Stimulated activated CD8-positive, alpha-beta memory T cell treated with anti-CD3 and anti-CD28 coated beads, Interleukin-2, amount 100 ng/mL, for 1 hour (primary cell): ENCODE measurements at places on chromosomes 2 and 18.

GRCh38 chr2:67836866-67837265, 225.9 kb downstream of the C1D start:
- no peak for DNase-seq

DNA sequence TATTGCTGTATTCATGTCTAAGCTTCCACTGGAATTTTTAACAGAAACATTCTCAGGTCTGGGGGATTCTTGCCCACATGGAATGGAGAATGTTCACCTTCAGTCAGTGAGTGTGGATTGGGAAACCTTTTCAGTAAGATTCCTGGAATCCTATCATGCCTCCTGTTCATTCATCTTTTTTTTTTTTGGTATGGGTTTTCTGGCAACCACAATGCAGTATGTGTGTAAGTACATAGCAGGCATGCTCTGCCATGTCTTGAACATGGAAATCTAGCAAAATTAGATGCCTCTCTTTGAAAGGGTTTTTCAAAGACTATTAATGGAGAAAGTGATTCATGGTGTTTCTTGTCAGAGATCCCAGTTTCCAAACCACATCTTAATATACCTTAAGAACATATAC, 176.5 kb downstream of the LTBP1 start:
- DNase-seq, result no peak

- DNase-seq, result no peak
These were observed 283.7 kb upstream of the VWC2L start for GRCh38 chr2:214127170-214127569.

GRCh38 chr2:236661061-236661761, 91.6 kb downstream of the ACKR3 start:
- DNase-seq, result no peak

DNA sequence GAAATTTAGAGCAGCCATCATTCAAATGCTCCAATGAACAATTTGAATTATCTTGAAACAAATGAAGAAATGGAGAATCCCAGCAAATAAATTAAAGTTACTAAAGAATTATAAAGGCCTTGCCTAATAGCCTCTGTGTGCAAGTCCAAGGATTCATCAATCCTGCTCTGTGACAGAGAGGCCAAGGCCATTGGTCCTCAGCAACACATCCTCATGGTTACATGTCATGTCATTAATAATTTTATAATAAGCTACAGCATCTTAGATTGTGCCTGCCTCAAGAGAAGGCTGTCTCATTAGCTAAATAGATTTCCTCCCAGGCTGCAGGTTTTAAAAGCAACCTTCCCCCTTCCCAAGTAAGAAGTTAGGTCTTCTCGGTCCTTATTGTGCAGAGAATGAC, 611.6 kb downstream of the FBXO15 start:
- no peak for DNase-seq

- no peak for DNase-seq
These were observed 127.5 kb upstream of the CYP1B1 start for GRCh38 chr2:38203446-38203810.

GRCh38 chr2:64632835-64633819, 20.6 kb downstream of the SERTAD2 start:
- DNase-seq, result no peak

DNA sequence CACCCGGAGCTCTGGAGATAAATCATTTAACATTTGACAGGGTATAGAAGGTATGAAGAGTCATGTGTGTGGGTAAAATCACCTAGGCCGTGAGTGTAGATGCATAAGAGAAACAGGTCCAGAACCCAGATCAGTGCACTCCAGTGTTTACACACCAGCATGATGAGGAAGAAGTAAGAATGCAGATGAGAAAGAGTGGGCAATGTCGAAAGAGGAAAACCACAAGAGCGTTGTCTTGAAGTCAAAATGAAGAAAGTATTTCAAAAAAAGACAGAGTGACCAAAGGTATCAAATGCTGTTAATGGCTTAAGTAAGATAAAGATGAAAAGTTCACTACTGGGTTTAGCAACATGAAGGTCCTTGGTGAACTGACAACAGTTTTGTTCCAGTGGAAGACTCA, 32.0 kb upstream of the PLB1 start:
- no peak for DNase-seq

GRCh38 chr2:198490748-198491147, 686.4 kb downstream of the PLCL1 start:
- no peak for DNase-seq

GRCh38 chr2:24076849-24077534, 866 bp upstream of the SF3B6 start:
- no peak for DNase-seq

- DNase-seq, result no peak
These were observed 8.4 kb upstream of the NR4A2 start for GRCh38 chr2:156340804-156341451.

DNA sequence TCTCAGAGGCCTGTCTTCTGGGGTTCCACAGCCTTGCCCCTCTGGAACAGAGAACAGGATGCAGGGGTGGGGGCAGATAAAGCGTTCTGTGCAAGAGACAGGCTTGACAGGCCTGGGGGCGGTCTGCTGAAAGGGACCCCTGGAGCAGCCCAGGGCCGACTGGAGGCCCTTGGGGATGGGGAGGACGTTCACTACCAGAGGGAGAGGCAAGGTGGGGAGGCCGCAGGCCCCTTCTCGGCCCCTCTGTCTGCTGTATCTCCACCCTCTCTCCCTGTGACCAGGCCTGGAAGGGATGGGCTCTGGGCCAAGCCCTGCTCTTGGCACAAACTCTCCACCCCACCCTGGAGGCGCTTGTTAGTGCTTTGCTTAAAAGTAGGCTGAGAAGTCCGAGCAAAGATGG, 27.3 kb upstream of the INHBB start:
- no peak for DNase-seq

- no peak for DNase-seq
These were observed 14.7 kb upstream of the GPR75 start for GRCh38 chr2:53874401-53874950.

GRCh38 chr2:218990612-218991011, 2.6 kb downstream of the CRYBA2 start:
- DNase-seq, result no peak

- DNase-seq, result no peak
These were observed 2.7 kb downstream of the KCTD18 start for GRCh38 chr2:200507179-200507578.

- no peak for DNase-seq
These were observed 488.9 kb downstream of the MBD2 start for GRCh38 chr18:53735526-53735925.

GRCh38 chr18:24678626-24679025, 218.2 kb downstream of the HRH4 start:
- no peak for DNase-seq

DNA sequence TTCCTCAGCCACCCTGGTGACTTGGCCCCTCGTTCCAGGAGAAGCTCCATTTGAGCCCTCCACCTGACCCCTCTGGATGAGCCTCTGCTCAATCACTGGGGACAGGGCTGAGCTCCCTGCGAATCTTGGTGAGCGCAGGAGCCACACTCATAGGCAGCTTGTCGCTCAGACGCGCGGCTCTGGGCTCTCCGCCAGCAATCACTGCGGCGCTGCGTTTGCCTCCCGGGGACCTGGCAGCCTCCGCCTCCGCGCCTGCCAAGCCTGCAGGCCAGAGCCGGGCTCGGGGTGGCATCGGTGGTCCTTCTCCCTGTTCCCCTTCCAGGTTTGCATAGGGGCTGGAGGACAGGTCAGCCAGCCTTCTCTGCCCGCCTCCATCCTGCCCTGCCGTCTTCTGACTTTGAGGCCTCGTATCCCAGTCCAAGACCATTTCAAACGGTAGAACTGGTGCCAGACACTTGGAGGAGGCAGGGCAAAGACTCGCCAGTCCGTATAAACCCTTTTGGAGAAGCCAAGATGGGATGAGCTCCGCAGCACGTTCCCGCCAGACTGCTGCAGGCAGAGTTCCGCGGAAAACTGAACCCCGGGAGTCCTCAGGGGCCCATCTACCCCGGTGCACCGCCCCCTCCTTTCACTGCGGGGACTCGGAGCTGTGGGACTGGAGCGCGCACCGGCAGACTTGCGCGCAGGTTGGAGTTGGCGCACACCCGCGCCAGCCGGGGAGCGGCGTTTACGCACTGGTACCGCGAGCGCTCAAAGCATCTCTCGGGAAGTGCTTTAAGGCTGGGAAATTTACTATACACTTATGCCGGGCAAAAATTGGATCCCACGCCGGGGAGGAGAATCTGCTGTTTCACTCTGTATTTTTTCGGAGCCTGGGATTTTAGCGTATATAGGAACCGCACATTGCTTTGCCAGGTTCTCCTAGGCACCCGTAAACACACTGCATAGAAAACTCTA, 1.1 kb upstream of the TACR1 start:
- no peak for DNase-seq

GRCh38 chr2:218260166-218260565, 649 bp upstream of the GPBAR1 start:
- DNase-seq, result no peak

DNA sequence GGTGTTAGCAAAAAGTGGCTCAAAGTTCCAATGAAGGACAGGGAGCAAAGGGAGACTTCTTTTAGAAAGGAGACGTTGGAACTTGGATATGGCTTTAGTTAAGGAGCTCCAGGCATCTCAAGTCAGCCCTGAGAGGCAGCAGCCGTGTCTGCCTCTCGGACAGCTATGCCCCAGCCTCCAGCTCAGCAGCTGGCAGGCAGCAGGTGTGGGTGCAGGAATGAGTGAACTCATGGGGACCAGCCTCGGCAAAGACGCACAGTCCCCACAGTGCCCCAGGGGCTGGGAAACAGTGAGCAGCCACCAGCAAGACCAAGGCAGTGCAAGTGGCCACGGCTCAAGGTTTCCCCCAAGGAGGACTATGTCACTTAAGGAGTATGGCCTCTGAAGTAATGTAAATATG, 1.6 kb upstream of the LRRFIP1 start:
- DNase-seq, result no peak

GRCh38 chr2:240857039-240858008, 11.3 kb upstream of the AGXT start:
- no peak for DNase-seq

- no peak for DNase-seq
These were observed 20.1 kb downstream of the IL1RL1 start for GRCh38 chr2:102331311-102331980.

DNA sequence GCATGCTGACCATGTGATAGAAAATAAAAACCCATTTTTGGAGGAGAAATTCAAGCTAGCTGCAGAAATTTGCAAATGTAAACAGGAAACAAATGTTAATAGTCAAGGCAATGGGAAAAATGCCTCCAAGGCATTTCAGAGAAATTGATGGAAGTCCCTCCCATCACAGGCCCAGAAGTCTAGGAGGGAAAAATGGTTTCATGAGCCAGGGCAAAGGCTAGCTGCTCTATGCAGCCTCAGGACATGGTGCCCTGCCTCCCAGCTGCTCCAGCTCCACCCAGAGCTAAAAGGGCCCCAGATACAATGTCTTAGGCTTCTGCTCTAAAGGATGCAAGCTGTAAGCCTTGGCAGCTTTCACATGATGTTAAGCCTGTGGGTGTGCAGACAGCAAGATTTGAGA, 1419.4 kb upstream of the CELF4 start:
- DNase-seq, result no peak

- DNase-seq, result no peak
These were observed 799.6 kb upstream of the CHAC2 start for GRCh38 chr2:52968043-52968442.

DNA sequence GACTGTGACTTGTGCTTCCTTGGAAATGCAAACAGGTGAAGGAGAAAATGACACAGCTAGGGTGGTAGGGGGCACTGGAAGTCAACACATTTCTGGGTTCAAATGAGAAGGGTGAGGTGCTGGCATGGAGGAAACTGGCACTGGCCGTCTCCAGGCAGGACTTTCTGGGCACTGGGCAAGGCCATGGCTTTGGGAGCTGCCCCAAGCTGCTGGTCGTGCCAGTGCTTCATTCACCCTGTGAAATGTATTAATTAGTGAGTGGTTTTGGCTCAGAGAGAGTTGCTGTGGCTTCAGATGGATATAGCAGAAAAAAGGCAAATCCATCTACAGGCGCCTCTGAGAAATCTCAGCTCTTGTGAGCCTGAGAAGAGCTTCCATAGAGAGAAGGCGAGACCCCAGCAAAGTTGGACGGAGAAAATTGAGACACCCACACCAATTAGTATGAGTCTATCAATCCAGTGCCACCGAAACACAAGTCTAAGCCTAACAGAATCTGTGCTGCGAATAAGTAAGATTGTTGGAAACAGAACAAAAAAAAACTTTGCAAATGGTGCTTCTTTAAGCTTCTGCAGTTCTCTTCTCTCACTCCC, 202.1 kb upstream of the TNP1 start:
- no peak for DNase-seq

GRCh38 chr2:138602166-138602460, 100.5 kb downstream of the SPOPL start:
- no peak for DNase-seq

DNA sequence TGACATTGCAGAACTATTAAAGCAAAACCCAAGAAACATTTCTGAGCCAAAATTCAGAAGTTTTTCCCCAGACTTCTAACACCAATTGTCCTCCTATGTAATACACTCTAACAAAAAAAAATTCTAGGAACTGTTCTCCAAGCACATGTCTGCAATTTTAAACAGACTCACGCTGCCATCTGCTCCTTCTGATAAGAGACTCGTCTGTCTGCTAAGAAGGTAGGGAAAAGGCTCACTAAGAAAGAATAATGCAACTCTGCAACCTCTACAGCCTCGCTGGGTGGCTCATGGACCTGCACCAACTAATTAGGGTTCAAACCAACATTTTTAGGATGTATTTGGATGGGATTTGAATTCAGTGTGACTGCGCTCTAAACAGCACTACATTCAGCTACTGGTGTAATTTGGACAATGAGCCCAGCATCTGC, 366.5 kb downstream of the DSC3 start:
- no peak for DNase-seq

GRCh38 chr2:146108993-146109392, 1589.1 kb upstream of the ZEB2 start:
- DNase-seq, result no peak

DNA sequence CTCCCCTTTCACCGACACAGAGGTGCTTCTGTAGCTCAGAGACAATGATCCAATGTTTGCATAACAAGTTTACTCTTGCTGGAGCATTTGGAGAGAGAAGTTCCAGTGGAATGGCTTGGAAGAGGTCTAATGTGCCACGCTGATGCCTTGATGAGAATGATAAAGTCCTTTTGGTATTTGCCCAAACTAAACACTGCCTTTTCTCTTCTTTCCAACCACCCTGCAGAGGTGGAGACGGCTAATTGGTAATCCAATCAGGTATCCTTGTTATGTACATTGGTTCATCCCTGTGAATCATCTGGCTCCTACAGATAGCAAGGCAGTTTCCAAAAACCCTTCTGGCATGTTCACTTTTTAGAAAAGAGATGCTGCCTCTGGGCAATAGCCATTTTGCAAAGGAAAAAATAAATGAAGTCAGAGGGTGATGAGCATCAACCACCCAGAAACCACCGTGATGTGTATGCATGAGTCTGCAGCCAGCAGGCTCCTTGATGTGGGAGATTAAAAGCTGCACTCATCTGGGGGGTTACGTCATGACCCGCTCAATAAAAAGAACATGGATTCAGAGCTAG, 40.6 kb downstream of the KIAA2012 start:
- DNase-seq, result no peak

- no peak for DNase-seq
These were observed 14.1 kb downstream of the LTBP1 start for GRCh38 chr2:32960647-32961403.

DNA sequence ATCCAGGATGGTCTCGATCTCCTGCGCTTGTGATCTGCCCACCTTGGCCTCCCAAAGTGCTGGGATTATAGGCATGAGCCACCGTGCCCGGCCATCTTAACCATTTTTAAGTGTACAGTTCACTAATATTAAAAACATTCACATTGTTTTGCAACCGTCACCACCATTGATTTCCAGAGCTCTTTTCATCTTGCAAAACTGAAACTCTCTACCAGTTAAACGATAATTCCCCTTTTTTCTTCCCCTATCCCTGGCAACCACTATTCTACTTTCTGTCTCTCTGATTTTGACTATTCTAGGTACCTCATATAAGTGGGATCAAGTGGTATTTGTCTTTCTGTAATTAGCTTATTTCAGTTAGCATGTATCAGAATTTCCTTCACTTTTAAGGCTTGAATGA, 16.8 kb upstream of the NEUROD1 start:
- no peak for DNase-seq
